NCI-H1694 treated with DMSO at 0.1 percent for 48 hours (cell line): ENCODE measurements at places on chromosomes 5 and 9.

GRCh38 chr5:178640331-178641045 lies 13.6 kb upstream of the CLK4 start:
- no peak for DNase-seq

GRCh38 chr5:114120166-114120565 lies 241.7 kb upstream of the KCNN2 start:
- no peak for DNase-seq

DNA sequence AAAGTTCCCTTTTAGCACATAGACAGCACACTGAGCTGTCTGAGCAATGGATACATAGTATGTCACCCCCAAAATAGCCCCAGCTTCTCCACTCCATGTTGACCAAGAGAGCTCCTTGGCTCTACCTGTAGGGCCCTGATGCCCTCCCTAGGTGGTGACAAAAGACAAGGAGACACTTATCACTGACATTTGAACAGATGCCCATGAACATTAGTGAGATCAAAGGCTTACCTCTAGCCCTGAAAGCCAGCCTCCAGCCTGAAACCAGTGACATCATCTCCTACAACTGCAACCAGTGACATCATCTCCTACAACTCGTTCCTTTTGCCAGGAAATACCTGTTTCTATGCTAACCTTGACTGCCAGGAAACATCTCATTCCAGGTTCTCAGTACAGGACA lies 122.7 kb downstream of the FSTL4 start:
- no peak for DNase-seq

GRCh38 chr9:122546196-122546595 lies 6.7 kb upstream of the OR1N2 start:
- no peak for DNase-seq

DNA sequence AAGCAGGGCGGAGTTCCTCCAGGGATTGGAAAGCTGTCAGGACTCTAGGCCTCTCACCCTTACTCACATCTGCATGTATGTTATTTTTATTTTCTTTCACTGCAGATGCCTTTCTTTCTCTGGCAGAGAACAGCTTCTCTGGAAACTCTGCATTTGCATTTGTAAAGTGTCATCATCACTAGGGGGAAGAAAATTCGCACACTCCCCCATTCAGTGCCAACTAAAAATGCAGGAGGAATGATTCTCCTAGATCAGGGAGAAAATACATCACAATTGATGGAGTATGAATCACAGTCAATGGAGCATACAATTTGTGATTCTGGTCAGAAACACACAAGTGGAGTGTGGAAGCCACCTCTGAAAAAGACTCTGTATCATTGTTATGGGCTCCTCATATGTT lies 351.4 kb upstream of the FTMT start:
- DNase-seq: no peak

GRCh38 chr9:101427957-101428655 lies 7.5 kb downstream of the ALDOB start:
- no peak for DNase-seq

DNA sequence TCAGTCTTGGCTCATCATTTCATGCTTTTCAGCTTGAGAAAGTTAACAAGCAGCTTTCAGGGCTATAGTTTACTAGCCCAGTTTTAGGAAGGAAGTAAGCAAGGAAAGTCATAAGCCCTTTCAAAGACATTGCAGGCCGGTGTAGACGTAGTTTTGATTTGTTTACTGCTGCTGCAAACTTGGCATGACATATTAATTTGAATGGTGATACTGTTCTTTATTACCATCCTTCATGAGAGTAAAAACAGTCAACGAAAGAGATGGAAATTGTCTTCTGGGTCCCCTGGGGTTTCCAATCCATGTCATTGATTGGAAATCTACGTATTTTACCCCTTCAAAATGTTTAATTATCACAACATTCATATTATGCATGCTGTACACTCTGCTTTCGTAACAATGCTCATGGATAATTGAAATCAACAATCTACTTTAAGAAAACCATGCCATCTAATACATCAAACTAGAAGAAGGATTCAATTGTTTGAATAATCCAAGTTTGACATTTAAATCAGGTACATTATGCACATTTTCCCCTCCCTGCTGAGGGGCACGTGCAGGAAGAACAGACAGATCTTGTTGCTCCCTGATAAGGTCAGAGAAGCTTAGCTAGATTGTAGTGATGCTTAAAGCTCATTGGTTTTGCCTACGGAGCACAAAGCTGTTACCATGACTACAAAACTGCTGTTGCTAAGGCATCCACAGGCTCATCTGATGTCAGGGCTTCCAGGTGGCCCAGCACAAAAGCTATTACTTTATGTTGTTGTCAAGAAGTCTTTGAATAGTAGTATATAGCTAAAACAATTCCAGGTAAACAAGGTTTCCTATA lies 139.9 kb upstream of the PRLR start:
- peak; percentile 34 for DNase-seq

GRCh38 chr9:127264462-127265219 lies at the start of gene GARNL3:
Gene GARNL3, plus strand, starts transcription at chr9:127264774. Its CDS starts 104 bp downstream, at chr9:127264878.
- peak; percentile 44 for DNase-seq

- peak; percentile 10 for DNase-seq
Observed at GRCh38 chr9:127877566-127877998, at the start of gene AK1. Gene AK1, minus strand, starts transcription at chr9:127877675. Its CDS starts 3,058 bp downstream, at chr9:127874617.

DNA sequence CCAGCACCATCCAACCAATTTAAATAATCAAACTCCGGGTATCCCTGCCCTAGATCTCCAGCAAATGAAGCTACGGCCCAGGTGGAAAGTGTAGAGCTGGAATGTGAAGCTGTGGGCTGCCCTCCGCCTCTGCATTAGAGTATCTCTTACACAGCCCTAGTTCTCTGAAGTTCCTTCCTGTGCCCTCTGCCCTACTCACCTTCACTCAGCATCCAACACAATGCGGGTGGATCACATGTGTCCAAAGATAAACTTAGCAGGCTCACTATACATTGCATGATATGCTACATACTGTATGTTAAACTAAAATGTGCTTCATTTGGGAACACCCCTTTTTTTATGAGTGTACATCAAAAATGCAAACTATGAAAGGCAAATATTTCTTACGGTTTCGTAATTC lies 70.0 kb upstream of the RAD23B start:
- DNase-seq: no peak

DNA sequence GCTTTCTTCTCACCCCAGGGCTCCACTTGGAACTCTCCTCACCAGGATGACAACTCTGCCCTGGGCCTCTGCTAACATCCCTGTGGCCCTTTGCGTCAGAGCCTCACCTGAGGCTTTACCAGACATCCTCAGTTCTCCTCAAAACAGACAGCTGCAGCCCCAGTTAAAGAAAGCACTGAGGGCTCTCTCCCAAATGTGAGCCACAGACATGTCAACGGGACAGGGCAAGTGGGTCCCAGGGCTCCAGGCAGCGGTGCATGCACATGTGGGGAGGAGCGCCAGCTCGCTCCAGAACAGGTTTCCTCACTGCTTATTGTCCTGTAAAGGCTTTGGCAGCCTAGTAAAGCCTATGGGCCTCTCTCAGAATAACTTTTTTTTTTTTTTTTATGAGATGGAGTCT lies 37.3 kb downstream of the IPPK start:
- no peak for DNase-seq

- no peak for DNase-seq
Observed at GRCh38 chr5:43245724-43246385, 53.8 kb downstream of the NIM1K start.

DNA sequence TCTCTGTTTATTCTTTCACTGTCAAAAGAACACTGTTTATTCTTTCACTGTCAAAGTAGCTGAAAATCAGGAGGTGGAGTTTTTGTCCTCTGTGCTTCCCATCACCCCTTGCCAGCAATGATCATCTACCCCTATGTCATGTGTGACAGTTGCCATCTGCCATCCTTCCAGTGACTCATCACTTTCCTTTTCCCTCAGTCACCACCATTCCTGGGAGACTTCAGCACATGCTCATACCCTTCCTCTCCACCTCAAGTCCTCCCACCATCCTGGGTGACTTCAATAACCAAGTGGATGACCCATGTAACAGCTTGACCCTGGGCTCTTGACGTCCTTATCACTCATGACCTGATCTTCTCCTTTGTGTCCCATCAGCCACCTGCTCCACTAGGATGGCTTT lies 43.3 kb upstream of the RASEF start:
- peak; percentile 21 for DNase-seq

GRCh38 chr5:176383961-176384360 lies 4.4 kb downstream of the NOP16 start:
- DNase-seq: no peak

- DNase-seq: no peak
Observed at GRCh38 chr5:35861718-35862117, 5.0 kb downstream of the IL7R start.

- DNase-seq: no peak
Observed at GRCh38 chr9:137985637-137986071, 108.1 kb downstream of the CACNA1B start.

DNA sequence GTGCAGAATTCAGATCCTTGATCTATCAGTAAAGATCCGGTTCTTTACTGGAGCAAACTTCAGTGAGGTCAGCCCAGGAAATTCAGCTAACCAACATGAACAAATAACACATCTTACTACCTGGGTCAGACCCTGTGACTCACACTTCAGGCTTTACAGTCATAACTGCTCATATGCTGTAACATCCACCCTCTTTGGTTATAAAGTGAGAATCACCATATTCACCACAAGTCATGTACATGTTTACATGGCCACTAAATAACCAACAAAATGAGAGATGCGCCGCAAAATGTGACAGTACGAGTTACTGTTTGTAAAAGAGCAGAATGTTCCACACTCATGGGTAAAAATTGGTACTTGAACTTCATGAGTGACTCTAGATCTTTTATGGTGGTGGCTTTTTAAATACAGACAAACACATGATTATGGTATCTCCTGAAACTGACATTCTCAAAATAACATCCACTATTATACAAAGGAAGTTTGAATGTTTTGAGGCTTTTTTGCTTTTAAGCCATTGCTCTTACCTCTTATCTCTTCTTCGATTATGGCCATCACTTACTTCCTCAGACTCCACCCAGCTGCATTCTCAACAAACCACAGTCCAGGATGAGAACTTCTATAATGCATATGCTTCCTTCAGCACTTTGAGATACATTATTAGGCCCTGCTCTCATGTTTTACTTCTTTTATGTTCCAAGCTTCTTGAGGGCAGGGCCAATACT lies 516.6 kb downstream of the RAB3C start:
- no peak for DNase-seq

DNA sequence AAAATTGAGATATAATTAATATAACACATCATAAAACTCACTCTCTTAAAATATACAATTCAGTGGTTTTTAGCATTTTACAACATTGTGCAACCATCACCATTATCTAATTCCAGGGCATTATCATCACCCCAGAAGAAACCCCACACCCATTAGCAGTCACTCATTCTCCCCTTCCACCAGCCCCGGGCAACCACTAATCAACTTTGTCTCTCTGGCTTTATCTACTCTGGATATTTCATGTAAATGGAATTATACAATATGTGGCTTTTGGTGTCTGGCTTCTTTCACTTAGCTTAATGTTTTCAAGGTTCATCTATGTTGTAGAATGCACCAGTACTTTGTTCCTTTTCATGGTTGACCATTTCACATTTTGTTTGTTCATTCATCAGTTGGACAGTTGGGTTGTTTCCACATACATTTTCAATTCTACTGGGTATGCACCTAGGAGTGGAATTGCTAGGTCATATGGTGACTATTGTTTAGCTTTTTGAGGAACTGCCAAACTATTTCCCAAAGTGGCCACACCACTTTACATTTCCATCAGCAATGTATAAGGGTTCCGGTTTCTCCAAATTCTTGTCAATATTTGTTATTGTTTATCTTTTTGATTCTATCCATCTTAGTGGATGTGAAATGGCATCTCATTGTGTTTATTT lies 62.4 kb downstream of the MARCHF3 start:
- DNase-seq: no peak

DNA sequence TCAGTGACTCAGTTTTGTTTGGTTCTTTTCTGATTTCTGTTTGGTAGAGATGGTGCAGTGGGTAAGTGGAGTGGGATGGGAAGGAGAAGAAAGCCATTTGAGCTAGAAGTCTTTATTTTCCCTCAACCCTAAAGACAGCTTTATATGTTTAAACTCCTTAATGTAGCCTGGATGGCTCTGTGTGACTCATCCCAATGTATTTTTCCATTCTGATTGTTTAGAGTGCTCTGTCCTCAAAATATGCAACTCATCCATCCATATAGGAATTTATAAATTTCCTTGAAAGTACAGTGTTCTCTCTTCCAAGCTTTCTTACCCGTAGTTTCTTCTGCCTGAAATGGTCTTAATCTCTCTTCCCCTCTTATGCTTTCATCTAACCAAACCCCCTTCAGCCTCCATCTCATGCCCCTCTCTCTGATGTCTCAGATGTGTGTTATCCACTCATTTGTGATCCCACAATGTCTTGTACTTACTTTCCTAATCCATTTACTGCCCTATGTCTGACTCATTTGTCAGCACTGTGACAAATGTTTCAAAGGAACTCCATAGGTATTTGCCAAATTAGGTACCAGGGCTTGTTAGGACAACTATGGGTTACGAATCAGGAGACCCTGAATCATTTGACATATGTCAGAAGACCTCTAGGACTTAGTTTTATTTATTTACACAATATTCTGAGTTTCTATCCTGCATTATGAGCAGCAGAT lies 217.5 kb upstream of the SGCD start:
- no peak for DNase-seq
